ENCODE measurements at places on chromosomes 13 and 19.

- peaks cover 4% of the 10 kb centered on the region for H3K4me1 ChIP-seq
- H3K36me3 ChIP-seq, result peaks cover 6% of the 10 kb centered on the region
- no peak overlapping the region for H3K4me3 ChIP-seq
- DNase-seq, result no peak
- no peak overlapping the region for H3K27ac ChIP-seq
Observed at GRCh38 chr19:19737559-19738332, 4.8 kb upstream of the ZNF14 start.

- DNase-seq, result no peak
- peaks cover 34% of the 10 kb centered on the region for H3K36me3 ChIP-seq
- H3K4me1 ChIP-seq, result peaks cover 20% of the 10 kb centered on the region
- no peaks in the 10 kb centered on the region for H3K27me3 ChIP-seq
Observed at GRCh38 chr19:7541828-7542443, 6.4 kb downstream of the PNPLA6 start.

GRCh38 chr13:95426631-95427030 is 125.4 kb upstream of the ABCC4 start:
- no peaks in the 10 kb centered on the region for H3K4me1 ChIP-seq
- H3K27me3 ChIP-seq, result peaks cover 5% of the 10 kb centered on the region

GRCh38 chr13:72868229-72868628 is 86.3 kb downstream of the PIBF1 start:
- H3K27me3 ChIP-seq, result no peaks in the 10 kb centered on the region
- H3K4me1 ChIP-seq, result peaks cover 3% of the 10 kb centered on the region
- DNase-seq, result no peak
- no peak overlapping the region for H3K4me3 ChIP-seq
- peaks cover 33% of the 10 kb centered on the region for H3K36me3 ChIP-seq

DNA sequence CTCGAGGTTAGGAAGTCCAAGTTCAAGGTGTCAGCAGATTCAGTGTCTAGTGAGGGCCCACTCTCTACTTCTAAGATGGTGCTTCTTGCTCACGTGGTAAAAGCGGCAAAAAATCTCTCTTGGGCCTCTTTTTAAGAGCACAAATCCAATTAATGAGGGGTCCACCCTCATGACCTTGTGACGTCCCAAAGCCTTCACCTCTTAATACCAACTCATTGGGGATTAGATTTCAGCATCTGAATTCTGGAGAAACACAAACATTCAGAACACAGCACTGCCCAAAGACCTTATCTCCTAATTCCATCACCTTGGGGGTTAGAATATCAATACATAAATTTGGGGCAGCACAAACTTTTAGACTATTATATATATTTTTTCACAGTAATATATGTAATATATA is 146.4 kb upstream of the GPC6 start:
- no peaks in the 10 kb centered on the region for H3K36me3 ChIP-seq
- H3K27ac ChIP-seq, result no peak overlapping the region
- no peak for DNase-seq
- H3K4me3 ChIP-seq, result no peak overlapping the region

GRCh38 chr13:21777166-21777565 is 106.3 kb downstream of the FGF9 start:
- H3K4me1 ChIP-seq, result no peaks in the 10 kb centered on the region
- no peak for DNase-seq
- no peaks in the 10 kb centered on the region for H3K36me3 ChIP-seq

GRCh38 chr19:39405958-39406655 is 540 bp upstream of the ZFP36 start:
- peak overlapping the region; percentile 93 for H3K27ac ChIP-seq
- no peaks in the 10 kb centered on the region for H3K27me3 ChIP-seq
- peaks cover 32% of the 10 kb centered on the region for H3K36me3 ChIP-seq
- H3K4me3 ChIP-seq, result peak overlapping the region; percentile 90

DNA sequence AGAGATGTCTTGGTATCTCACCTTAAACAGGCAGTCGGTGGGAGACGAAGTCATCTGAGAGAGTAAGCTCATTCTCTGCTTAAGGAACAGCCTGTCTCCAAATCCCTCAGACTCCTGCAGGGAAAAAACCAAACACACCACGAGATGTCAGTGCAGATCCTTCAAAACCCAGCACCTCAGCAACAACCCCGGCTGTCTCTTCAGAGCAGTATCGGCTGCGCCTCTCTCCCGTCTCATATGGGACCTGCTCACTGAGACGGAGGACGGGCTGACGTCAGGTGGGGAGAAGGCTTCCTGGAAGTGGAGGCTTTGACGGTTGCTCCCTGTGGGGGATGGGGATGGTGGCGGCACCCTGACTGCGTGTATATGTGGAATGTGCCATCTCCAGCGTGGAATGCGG is 43.6 kb downstream of the ANKRD27 start:
- no peaks in the 10 kb centered on the region for H3K27me3 ChIP-seq
- no peaks in the 10 kb centered on the region for H3K4me1 ChIP-seq
- no peak overlapping the region for H3K4me3 ChIP-seq
- no peak for DNase-seq
- no peak overlapping the region for H3K27ac ChIP-seq
- peaks cover 9% of the 10 kb centered on the region for H3K36me3 ChIP-seq

GRCh38 chr13:68023838-68024581 is 793.9 kb upstream of the PCDH9 start:
- H3K27me3 ChIP-seq, result no peaks in the 10 kb centered on the region
- no peak overlapping the region for H3K4me3 ChIP-seq
- no peak for DNase-seq
- H3K36me3 ChIP-seq, result no peaks in the 10 kb centered on the region
- no peaks in the 10 kb centered on the region for H3K4me1 ChIP-seq

DNA sequence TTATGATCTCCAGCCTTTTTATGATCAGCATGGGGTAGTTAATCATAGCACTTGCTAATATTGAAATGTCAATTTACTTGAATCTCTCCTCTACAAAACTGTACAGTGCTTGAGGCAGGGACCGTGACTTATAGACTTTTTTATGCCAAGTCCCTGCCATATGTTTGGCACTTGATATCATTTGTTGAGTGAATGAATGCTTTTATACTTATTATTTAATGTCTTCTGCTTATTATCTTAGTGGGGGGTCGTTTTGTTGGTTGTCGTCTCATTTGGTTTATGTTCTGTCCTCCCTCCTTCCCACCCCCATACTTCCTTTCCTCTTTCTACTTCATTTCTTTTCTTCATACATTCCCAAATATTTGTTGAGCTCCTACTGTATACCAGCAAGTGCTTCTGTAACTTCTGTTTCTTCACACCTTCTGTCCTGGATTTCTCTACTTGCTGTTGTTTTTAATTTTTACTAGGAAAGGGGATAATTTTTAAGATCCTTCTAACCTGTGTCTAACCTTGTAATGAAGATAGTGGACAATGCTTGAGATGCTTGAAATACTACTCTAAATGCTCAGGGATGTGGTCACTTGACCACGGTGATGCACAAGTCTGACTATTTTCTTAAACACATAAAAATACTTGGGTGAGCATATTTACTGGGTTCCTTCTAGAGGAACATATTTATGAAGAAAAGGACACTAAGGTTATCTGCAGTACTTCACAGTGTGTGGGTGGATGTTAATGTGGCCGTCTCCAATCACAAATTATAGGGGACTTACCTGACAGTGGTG is 223.8 kb downstream of the TDRD3 start:
- DNase-seq, result no peak
- H3K27ac ChIP-seq, result no peak overlapping the region
- H3K4me1 ChIP-seq, result no peaks in the 10 kb centered on the region
- no peaks in the 10 kb centered on the region for H3K27me3 ChIP-seq
- no peaks in the 10 kb centered on the region for H3K36me3 ChIP-seq
- H3K4me3 ChIP-seq, result no peak overlapping the region

DNA sequence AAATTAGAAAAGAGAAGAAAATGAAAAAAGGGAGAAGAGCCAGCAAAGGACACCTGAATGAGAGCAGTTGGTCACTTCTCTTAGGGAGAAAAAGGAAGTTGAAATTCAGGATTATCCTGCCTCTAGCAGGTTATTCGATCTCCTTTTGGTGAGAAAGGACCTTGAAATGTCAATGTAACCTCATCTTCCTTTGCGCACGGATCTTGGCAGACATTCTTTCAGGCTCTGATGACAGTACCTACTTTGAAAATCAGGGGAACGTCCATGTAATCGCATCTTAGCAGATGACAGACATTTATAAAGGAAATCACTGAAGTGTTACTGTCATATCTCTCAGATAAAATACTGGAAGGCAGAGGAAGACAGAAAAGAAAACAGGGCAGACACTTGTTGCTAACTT is 36.7 kb downstream of the FRY start:
- H3K4me3 ChIP-seq, result no peak overlapping the region
- no peaks in the 10 kb centered on the region for H3K27me3 ChIP-seq
- peaks cover 10% of the 10 kb centered on the region for H3K36me3 ChIP-seq
- no peak for DNase-seq
- no peaks in the 10 kb centered on the region for H3K4me1 ChIP-seq

DNA sequence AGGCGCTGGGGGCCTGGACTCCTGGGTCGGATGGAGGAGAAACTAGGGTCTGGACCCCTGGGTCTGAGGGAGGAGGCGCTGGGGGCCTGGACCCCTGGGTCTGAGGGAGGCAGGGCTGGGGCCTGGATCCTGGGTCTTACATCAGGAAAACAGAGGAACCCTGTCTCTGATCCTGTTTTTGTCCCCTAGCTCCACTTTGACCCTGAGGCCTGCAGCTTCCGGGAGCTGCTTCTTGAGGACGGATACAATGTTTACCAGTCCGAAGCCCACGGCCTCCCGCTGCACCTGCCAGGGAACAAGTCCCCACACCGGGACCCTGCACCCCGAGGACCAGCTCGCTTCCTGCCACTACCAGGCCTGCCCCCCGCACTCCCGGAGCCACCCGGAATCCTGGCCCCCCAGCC is 2.4 kb downstream of the FGF21 start:
- H3K27ac ChIP-seq, result no peak overlapping the region
- H3K36me3 ChIP-seq, result no peaks in the 10 kb centered on the region
- peaks cover 13% of the 10 kb centered on the region for H3K4me1 ChIP-seq

- peak overlapping the region; percentile 77 for H3K27ac ChIP-seq
- peaks cover 2% of the 10 kb centered on the region for H3K27me3 ChIP-seq
- H3K4me1 ChIP-seq, result peaks cover 32% of the 10 kb centered on the region
- H3K36me3 ChIP-seq, result peaks cover 4% of the 10 kb centered on the region
- peak overlapping the region; percentile 41 for H3K4me3 ChIP-seq
Observed at GRCh38 chr13:99124794-99125316, 75.8 kb upstream of the UBAC2 start.

DNA sequence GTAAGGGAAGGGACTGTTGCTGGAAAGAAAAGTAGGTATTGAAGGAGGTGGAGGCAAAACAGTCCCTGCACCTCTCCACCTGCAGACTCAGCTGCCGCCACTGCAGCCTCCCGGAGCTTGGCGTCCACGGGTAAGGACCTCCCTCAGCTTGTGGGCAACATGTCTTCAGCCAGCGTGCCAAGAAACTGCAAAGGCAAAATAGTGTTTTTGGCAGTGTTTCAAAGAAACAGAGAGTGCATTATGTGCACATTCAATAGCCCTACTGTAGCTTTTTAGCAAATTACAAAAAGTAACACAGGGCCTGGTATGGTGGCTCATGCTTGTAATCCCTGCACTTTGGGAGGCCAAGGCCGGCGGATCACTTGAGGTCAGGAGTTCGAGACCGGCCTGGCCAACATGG is 57.4 kb downstream of the ATP11A start:
- no peak overlapping the region for H3K27ac ChIP-seq
- H3K27me3 ChIP-seq, result no peaks in the 10 kb centered on the region
- H3K4me1 ChIP-seq, result no peaks in the 10 kb centered on the region
- no peak for DNase-seq
- H3K4me3 ChIP-seq, result no peak overlapping the region
- no peaks in the 10 kb centered on the region for H3K36me3 ChIP-seq

GRCh38 chr13:23922005-23922932 is 25.0 kb upstream of the C1QTNF9B start:
- no peak overlapping the region for H3K4me3 ChIP-seq
- no peaks in the 10 kb centered on the region for H3K4me1 ChIP-seq
- H3K36me3 ChIP-seq, result no peaks in the 10 kb centered on the region
- H3K27ac ChIP-seq, result no peak overlapping the region

DNA sequence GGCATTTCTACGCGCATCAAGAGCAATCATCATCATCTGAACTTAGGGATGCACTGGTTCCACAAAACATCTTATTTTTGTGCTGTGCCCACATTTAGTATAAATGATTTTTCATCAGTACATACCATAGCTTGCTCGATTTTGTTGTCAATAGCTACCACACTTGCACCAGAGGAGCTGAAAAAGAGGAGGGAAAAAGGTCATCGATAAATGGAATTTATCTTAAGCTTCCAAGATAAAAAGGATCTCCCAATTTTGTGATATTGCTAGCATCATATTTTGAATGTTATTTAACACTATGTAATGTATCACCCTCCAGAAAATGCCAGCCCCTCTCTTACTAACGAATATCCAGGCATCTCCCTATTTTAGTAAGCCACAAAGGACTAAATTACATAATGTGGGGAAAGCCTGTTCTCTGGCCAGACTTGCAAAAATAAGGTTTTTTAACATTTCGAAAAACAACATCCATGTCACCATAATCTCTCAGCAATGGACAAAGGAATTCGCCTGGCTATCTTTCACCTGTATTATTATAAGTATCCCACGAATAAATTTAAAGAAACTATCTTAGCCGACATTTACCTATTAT is 62.4 kb downstream of the SERP2 start:
- peaks cover 20% of the 10 kb centered on the region for H3K4me1 ChIP-seq
- H3K4me3 ChIP-seq, result peak overlapping the region; percentile 85
- no peak for DNase-seq
- no peaks in the 10 kb centered on the region for H3K36me3 ChIP-seq
- no peak overlapping the region for H3K27ac ChIP-seq

DNA sequence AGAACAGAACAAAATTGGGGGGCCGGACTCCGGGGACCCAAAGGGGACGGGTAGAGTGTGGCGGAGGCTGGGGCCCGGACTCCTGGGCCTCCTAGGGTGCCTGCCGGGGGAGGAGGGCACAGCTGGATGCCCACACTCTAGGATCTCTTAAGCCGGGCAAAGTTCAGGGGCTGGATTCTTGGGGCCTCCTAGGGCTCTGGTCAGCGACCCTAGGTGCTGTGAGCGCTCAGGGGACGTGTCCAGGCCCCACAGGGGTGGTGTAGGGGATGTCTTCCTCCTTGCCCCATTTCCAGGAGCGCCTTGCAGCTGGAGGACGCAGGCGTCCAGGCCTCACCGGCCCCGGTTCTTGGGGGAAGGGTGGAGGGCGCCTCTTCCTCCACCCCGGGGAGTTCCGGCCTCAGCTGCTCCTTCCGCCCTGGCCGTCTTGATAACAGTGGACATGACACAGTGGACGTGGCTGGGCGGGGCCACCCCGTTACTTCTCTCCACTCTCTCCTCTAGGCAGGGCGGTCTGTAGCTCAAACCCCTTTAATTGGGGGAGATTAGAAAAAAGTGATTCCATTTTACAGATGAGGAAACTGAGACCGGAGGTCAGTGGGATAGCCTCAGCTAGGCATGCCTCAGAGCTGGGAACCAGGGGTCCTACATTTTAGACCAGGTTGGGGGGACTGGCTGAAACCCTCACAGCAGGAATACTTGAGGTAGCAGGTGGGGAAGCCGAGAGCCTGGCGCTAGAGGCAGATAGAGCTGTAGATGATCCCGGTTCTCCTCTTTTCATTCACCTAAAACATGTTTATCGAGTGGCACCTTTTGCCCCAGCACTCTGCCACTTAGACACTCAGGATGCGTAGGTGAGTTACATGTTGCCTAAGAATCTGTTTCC is 705 bp downstream of the STXBP2 start:
- H3K4me3 ChIP-seq, result peak overlapping the region; percentile 85
- peaks cover 15% of the 10 kb centered on the region for H3K4me1 ChIP-seq
- no peak for DNase-seq
- peaks cover 15% of the 10 kb centered on the region for H3K36me3 ChIP-seq
